Spinal cord (tissue), 10 donors: ENCODE measurements at places on chromosomes 1 and 21. TPM values are rescaled to one million over a fixed set of nuclear protein-coding genes. Genes with fewer than 3 reads are reported as not detected.

DNA sequence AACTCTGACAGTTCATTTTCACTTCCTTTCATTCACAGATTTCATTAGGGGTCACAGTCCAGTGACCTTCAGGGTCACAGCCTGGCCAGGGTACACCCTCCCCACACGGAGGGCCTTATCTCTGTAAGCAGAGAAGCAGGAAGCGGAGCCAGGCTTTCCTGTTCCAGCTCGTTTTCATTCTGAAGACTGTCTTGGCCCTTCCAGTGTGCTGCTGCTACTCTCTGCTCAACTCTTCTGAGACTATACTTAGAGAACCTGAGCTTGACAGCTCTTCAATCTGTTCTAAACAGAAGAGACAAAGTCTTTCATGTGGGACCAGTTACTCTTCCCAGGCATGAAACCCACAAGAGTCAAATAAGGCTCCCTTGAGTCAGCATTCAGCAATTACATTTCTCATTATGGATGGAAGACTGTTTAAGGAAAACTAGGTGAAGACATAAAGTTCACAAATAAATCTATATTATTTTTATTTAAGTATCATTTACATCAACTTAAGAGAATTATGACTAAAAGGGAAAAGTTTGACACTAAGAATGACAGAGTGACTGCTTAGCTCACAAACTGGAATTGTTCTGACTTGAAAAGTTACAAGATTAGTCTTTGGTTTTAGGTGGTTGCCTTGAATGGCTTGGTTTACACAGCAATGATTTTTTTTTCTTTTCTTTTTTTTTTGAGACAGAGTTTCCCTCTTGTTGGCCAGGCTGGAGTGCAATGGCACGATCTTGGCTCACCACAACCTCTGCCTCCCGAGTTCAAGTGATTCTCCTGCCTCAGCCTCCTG is 4.8 kb upstream of the TDRD10 start:
- no peak for DNase-seq

- DNase-seq = no peak
Observed at GRCh38 chr1:10173582-10173981, 36.8 kb upstream of the KIF1B start.

Gene RAB25
- total RNA-seq = 0.39 TPM

GRCh38 chr1:203075236-203076030 is 10.4 kb downstream of the MYOG start:
- DNase-seq = peak; percentile 26

DNA sequence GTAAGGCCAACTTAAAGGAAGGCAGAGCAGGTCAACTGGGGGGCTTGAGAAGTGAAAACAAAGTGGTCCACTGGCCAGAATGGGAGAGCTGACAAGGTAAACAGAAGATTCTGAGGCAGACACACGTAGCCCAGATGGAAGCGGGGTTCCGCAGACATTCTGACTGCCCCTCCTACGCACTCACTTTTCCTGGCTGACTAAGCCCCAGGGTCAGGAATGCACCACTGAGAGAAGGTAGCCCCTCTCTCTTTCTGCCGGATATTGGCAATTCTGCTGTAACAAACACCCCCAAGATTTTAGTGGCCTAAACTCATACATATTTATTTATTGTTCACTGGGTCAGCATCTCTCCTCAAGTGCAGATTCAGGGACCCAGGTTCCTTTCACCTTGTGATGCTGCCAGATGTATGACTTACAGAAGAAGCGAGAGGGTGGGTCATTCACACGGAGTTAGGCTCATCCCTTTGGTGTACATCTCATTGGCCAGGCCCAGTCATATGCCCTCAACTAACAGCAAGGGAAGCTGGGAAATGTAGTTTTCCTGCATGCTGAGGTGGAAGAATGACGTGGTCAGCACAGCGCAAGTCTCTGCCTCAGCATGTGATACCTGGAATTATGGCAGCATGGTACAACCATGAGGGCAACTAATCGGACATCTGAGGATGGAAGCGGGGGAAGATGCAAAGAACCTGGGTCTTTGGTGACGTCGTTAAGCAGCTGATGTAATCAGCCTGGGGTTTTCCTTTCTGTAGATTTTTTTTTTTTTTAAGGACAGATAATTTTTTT is 43.4 kb upstream of the MRPS6 start:
- no peak for DNase-seq

Gene XKR8
- 2.4 TPM for total RNA-seq

Gene MATN1
- total RNA-seq = 0.79 TPM

DNA sequence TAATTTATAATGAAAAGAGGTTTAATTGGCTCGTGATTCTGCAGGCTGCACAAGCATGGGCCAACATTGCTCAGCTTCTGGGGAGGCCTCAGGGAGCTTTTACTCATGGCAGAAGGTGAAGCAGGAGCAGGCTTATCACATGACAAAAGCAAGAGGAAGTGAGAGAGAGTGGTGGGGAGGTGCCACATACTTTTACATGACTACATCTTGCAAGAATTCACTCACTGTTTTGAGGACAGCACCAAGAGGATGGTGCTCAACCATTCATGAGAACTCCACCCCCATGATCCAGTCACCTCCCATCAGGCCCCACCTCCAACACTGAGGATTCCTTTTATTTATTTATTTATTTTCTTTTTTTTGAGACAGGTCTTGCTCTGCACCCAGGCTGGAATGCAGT is 5.5 kb upstream of the PLEKHM2 start:
- no peak for DNase-seq

Gene MTARC1
- total RNA-seq = 14.3 TPM

DNA sequence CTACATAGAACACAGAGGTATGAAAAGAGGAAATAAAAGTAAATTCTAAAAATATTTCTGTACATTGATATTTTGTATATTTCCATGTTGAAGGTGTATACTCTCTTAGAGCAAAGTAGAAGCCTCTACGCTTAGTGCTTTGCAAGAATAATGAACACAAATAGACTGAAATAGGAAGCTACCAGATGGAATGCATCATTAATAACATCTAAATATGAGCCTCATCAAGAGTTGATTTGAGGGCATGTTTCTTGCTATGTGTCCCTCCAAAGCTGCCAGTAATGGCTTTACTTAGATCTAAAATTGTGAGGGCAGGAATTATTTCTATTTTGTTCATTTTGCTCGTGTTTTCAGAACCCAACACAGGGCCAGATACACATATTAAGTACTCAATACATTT is 94.4 kb downstream of the KCNT2 start:
- DNase-seq = no peak

Gene SHISAL2A
- total RNA-seq = 1.1 TPM

DNA sequence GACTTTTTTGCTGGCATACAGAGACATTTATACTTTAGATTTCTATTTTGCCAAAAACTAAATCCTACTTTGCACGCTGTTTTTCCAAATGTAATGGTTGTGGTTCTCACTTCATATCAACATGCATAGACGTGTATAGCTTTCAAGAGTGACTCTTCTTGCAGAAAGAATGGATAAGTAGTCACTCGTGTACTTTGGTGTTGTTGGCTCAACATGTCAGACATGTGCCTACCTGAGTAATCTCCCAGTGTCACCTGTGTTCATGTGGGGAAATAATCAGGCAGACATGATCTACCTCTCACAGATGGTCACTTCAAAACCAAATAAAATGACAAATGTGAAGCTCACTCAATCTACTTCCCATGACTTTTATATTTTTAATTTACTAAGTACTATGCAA is 73.1 kb downstream of the GPR88 start:
- DNase-seq = no peak

GRCh38 chr1:154975409-154976059 is 1.1 kb downstream of the CKS1B start:
- DNase-seq = peak; percentile 14

GRCh38 chr1:230076121-230076520 is 9.1 kb downstream of the GALNT2 start:
- no peak for DNase-seq

Gene LRRC3
- 2.4 TPM for total RNA-seq

- no peak for DNase-seq
Observed at GRCh38 chr1:46690931-46691421, 19.3 kb downstream of the TEX38 start.

DNA sequence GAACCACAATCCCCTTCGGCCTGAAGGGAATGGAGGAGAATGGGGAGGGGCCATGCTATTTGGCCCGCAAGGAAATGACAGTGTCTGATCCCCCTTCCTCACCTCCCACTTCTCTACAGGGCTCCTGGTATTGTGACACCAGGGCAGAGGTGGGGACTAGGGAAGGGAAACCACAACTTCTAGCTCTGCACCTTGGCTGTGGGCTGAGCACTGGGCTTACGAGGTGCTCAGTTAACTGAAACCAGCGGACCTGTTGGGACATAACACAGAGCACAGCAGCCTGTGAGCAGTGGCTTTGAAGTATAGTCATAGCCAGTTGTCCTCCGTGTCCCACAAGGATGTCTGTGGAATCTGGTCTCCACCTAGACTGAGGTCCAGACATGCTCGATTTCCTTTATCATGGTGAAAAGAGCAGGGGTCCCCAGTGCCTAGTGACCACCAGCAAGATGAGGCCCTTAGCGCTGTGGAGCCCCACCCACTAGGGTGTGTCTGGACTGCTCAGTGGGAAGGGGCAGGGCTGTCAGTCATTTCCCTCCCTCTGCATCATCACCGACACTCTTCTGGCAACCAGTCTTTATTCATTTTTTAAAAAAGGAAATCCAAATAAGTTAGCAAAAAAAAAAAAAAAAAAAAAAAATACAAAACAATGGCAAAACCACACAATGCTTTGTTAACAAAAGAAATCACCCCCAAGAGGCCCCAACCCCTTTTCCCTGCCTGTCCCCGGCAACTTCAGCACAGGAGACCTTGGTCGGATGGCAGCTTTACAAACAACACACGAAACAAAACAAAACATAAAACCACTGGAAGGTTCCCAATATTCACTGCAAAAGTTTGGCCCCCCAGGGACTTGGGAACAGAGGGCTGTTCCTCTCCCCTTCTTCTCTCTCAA is 3.0 kb downstream of the MYOG start:
- no peak for DNase-seq

Gene NEGR1
- total RNA-seq = 88.6 TPM

GRCh38 chr21:41580758-41581554 is 73.0 kb upstream of the TMPRSS2 start:
- no peak for DNase-seq

Gene UCHL5
- 54.3 TPM for total RNA-seq

GRCh38 chr1:228465571-228466146 is 21.5 kb upstream of the RNF187 start:
- peak; percentile 61 for DNase-seq

DNA sequence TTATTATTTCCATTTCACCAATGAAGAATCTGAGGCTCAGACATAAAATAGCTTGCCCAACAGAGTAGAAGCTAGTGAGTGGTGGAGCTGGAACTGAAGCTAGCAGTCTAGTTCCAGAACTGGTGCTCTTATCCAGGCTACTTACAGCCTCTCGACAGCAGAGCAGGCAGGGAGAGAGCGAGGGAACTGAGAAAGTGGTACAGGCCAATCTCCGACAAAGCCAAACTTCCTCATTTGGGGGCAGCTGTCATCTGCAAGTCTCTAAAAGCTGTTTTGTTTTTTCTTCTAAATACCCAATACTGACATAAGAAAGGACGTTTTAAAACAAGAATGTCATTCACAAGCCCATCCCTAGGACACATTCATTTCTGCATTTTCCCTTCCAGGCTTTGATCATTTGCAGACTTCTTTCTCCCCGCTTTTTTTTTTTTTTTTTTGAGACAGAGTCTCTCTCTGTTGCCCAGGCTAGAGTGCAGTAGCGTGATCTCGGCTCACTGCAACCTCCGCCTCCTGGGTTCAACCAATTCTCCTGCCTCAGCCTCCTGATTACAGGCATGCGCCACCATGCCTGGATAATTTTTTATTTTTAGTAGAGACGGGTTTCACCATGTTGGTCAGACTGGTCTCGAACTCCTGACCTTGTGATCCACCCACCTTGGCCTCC is 20.0 kb downstream of the YIPF1 start:
- no peak for DNase-seq
